Cerebellar nuclear complex (tissue), 1 donor: ENCODE measurements at places on chromosomes 13 and 19.

DNA sequence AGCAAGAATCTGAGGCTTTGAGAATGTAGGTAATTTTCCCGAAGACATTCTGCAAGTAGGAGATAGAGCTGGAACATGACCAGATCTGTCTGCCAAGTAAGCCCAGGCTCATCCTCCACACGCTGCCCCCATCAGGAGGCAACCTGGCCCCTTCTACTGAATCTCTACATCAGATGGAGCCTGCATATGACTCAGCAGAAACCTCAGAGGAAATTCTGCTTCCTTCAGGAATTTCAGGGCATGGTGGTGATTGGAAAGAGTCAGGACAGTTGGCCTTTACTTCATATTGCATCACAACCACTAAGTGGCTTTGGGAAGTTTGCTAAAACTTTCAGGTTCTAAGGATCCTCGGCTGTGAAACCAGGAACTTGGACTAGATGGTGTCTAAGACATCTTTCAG lies 85.2 kb downstream of the LRRC63 start:
- no peak for DNase-seq

GRCh38 chr19:2607712-2608601 lies 94.5 kb downstream of the GNG7 start:
- DNase-seq, result no peak

DNA sequence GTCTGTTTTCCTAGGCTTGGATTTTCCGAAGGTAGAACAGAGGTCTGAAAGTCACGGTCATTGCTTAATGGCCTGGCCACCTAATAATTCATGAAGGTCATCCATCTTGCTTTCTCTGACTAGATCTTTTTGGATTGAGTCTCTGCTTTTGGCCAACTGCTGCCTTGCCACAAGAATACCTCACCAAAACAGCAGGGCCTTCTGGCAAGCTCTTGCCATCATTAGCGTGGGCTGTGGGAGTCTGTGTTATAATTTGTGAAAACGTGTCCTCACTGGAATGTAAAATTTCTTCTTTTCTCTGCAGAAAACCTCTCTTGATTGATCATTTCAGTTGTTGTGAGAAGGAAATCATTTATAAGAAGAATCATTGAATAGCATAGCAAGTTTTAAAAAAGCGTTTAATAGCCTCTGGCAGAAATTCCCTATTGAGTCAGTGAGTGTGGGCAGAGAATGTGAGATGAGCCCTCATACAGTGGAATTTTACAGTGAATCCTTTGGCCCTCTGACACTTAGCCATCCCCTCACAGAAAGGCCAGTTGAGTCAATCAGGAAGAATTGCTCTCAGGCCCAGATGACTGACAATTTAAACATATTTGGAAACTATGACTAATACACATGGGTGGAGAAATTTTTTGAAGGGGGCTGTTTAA lies 43.2 kb upstream of the ERICH6B start:
- no peak for DNase-seq

GRCh38 chr13:91359111-91359510 lies 11.6 kb downstream of the MIR17HG start:
- DNase-seq, result no peak

DNA sequence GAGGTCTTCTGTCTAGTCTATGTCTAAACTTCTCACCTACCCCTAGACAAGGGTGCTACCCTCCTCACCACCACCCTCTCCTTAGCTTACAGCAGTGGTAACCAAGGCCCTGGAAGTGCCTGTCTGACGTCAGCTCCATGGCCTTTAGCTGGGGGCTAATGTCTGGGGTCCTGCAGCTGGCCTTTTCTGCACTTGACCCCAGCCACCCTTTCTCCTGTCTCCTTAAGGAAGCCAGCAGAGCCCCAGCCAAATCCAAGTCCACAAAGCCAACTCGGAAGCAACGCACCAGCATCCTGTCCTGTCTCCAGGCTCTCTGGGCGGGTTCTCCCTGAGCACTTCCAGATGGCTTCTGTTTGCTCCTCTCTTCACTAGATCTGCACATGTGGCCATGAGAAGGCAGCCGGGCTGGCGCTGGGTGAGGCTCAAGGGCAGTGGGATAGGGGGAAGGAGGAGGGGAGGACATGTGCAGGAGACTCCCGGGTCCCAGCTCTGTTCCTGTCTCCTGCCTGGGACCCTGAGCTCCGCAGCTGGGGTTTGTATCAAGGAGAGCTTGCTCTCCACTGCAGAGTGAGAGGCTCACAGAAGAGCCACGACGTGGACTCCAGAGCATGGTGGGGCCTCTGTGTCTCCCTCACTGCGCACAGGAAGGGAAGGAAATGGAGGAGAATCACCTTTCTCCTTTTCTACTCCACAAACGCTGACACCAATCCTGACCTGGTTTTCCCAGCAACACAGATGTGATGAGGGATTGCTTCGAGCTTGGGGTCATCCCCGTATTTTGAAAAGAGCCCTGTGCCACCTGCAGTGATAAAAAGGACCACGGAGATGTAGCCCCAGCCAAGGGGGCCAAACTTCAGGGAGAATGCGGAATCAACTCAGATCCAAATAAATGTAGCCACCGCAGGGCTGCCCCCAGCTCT lies 204.2 kb downstream of the USP12 start:
- no peak for DNase-seq

DNA sequence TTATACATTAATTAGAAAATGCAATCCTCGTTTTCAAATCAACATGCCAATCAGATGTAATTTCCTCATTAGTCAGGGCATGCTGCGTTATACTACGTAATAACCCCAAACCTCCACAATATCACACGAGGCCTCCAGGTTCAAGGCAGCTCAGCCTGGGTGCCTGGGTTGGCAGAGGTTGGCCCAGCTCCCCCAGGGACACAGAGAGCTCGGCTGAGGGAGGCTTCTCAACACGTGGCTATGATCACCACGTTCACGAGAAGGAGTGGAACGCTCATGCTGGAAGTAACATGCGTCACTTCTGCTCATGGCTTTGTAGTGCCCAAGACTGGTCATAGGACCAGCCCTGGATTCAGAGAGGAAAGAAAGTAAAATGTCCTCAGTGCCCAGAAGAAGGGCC lies 144.9 kb upstream of the SOX1 start:
- DNase-seq, result no peak

DNA sequence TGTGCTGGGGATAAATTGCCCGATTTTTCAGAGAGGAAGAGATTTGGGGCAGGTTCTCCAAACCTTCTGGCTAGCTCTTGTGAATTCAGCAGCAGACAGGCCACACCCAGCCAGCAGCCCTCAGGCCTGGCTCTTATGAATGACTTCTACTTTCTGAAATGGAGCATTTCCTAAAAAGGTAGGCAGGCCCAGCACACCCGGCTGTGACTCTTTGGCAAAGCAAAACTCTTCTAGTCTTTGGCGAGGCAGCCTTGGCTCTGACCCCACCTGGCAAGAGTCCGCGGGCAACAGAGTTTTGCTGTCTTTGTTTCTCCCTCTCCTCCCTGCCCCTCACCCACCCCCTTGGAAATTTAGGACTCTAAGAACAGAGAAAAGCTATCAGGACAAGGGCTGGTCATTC lies 221.2 kb downstream of the ZNF536 start:
- no peak for DNase-seq

DNA sequence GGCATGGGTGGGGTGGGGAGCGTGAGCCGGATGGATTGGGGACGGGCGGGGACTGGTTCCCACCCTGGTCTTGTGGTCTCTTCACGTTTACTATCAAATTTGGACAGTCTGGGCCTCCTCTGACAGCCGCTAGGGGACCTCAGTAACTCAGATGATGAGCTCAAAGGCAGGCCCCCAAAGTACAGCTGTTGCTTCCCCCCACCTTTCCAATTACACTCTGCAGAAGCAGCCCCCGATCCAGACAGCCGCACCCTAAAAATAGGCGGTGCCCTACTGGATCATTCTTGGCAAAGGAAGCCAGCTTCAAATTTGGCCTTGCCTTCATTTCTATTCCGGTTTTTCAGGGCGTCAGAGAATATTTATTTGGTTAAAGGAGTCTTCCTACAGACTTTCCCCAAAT lies 1.9 kb upstream of the FOXO1 start:
- no peak for DNase-seq

- DNase-seq, result no peak
Observed at GRCh38 chr13:110509478-110509926, 52.0 kb downstream of the RAB20 start.

DNA sequence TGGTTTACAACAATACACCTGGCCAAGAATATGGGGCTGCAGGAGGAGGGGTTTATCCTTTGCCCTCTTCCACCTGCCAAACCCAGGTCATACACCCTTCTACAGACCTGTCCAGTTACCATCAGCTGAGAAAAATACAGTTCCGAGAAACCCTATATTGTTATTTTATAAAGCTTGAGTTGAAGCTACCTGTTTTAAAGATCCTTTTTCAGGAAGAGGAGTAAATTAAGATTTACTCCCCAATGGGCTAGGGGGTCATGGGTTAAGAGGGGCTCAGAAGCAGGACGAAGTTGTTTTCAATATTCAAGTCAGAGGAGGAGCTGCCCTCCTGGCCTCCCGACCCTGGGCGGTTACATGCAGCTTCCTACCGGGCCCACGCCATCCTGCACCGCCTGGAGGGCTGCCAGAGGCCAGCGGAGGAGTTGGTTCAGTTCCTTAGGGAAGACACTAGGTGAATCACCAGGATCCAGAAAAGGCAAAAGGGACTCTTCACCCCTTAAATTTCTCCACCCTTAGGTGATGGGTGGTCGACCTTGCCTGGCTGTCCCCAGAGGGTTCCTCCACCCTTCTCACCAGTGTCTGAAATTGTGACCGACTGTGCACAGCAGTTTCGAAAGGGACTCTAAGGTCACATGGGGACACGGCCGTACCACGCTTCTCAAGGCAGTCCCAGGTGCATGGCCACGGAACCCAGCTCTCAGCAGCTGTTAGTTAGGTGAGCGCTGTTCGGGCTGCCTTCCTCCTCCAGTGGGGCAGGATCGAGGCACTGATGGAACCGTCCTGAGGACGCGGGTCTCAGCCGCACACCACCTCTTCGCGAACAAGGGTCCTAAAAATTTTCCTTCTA lies 1.2 kb downstream of the GJB2 start:
- no peak for DNase-seq
